Choroid plexus epithelial cell (primary cell): ENCODE measurements at places on chromosomes 3 and 15.
A peak's percentile ranks its signal among the peaks of the same experiment; 100 is the strongest.

- DNase-seq: no peak
These were observed 120.9 kb upstream of the RGMA start for GRCh38 chr15:93209690-93210445.

DNA sequence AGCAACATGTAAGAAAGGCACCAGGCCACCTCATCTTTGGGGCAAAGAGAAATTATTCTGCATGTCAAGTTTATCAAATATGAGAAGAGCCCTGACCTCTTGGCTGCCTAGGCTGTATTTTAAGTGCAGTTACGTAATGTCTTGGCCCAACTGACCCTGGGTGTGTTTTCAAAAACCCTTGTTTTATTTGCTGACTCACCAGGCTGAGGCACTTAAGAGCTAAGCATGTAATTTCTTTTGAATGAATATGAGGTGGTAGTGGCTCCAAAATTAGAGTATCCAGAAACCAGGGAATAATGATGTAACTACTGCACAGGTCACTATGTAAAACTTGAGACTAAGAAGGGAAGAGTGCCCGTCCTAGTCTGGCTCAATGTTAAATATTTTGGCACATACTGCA lies 24.3 kb downstream of the PGPEP1L start:
- peak; percentile 75 for DNase-seq

DNA sequence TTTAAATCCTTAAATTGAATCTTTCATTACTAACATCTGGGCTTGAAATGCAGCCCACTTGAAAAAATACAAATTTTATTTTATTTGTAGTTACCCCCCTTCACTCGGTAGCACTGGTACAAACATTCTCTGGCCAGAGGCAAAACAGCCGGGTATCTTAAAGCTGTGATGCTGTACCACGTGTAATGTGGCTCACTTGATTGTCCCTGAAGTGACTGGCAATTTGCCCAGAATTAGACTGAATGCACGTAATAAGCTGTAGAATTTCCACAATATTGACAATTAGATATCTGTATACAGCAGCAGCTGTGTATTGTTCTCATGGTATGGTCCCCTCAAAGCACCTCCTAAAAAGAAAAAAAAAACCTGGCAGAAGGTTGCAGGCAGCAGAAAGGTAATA lies 192.8 kb upstream of the TBC1D5 start:
- DNase-seq: peak; percentile 4

DNA sequence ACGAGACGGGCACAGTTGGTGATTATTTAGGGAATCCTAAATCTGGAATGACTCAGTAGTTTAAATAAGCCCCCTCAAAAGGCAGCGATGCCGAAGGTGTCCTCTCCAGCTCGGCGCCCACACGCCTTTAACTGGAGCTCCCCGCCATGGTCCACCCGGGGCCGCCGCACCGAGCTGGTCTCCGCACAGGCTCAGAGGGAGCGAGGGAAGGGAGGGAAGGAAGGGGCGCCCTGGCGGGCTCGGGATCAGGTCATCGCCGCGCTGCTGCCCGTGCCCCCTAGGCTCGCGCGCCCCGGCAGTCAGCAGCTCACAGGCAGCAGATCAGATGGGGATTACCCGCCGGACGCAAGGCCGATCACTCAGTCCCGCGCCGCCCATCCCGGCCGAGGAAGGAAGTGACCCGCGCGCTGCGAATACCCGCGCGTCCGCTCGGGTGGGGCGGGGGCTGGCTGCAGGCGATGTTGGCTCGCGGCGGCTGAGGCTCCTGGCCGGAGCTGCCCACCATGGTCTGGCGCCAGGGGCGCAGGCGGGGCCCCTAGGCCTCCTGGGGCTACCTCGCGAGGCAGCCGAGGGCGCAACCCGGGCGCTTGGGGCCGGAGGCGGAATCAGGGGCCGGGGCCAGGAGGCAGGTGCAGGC lies 318.0 kb downstream of the FGF12 start:
- no peak for DNase-seq

DNA sequence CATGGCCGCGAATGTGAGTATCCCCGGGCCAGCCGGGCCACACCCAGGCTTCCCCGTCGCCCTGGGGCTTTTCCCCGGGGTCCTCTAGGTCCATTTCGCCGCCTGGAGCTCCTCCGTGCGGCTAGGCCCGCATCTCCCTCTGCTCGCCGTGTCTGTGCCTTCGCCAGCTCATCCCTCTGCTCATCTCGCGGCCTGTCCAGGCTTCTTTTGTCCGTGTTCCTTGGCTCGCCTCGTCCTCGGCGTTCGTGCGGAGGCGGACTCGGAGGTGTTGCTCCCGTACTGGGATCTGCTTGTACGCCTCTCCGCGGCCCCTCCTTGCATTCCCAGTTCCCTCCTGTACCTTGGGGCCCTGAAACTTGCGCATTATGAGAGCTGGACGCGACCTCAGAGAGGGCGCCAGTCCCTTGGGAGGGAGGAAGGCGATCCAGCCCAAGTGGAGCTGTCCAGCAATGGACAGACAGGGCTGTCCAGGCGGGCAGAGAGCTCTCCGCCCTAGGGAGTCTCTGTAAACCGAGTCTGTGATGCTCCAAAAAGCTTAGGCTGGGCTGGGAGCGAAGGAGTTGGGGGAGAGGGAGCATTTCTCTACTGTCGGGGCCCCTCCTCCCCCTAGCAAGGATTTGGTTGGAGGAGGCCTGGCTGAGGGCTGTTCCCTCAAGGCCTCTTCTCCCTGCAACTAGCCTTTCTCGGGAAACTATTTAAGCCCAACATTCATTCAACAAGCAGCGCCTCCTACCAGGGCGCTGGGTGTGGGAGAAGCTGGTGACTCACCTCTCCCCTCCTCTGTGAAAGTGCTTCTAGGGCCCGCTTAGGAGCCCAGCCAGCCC lies 553 bp downstream of the TMEM43 start:
- peak; percentile 95 for DNase-seq

- peak; percentile 61 for DNase-seq
These were observed 935.0 kb downstream of the FHIT start for GRCh38 chr3:60316121-60316797.

DNA sequence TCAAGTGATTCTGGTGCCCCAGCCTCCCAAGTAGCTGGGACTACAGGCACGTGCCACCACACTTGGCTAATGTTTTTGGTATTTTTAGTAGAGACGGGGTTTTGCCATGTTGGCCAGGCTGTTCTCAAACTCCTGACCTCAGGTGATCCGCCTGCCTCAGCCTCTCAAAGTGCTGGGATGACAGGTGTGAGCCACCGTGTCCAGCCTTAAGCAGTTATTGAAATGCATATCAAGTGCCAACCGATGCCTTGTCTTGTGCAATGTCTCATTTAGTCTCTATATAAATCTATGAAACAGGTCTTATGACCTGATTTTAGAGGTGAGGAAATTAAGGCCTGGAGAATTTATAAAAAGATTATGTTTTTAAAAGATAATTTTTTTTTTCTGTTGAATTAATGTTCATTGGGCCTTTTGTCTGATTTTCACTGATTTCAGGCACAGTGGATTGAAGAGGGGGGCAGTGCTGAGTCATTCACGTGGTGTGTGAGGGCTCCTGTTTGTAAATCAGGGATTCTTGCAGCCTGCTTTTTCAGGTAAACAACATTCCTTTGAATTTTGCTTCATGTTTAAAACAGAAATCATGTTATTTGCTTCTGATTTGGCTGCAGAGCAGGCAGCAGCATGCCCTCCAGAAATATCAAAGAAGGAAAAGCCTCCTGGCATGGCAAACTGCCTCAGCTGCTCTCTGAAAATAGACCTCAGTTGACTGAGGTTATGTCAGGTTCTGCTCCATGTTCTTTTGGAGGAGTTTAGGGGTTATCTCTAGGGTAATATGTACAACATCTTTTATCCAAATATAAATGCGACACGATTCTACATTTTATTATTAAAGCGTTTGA lies 407.0 kb upstream of the RGMA start:
- DNase-seq: no peak

DNA sequence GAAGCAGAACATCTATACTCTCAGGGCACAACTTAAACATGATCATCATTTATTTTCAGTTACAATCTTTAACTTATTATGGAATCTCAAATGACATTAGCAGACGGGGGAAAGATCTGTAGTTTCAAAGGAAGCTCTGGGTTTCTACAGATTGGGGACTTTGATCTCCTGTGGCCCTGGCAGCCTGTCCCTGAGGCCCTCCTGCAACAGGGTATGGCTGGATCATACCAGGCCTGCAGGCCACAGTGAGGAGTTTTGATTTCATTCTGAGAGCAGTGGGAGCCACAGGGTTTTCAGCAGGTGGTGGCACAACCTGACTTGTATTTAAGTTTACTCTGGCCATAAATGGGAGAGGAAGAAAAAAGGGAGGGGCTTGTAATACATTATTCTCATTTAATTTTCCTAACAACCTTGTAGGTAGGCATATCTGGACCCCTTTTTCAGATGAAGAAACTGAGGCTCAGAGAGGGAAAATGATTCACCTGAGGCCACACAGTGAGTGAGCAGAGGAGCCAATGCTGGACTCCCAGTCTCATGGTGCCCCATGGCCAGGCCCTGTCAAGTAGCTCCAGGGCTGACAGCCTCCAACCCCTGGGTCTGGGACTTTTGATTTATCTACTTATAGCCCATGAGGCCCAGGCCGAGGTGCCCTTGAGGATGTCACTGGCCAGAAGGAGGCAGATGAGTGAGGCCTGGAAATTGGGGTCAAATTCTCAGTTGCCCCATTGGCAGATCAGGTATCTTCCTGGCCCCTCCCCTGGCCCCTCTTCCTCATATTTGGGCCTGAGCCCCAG lies 71.0 kb downstream of the ATP2B2 start:
- no peak for DNase-seq

GRCh38 chr15:66942649-66943390 lies 122.6 kb upstream of the SMAD3 start:
- no peak for DNase-seq

- peak; percentile 45 for DNase-seq
These were observed 82.9 kb downstream of the THBS1 start for GRCh38 chr15:39663704-39664250.

DNA sequence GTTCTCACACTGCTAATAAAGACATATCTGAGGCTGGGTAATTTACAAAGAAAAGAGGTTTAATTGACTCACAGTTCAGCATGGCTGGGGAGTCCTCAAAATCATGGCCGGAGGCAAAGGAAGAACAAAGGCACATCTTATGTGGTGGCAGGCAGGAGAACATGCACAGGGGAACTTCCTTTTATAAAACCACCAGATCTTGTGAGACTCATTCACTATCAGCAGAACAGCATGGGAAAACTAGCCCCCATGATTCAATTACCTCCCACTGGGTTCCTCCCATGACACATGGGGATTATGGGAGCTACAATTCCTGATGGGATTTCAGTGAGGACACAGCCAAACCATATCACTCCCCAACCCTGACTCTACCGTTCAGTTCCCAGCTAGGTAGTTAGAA lies 59.7 kb upstream of the MINAR1 start:
- no peak for DNase-seq

DNA sequence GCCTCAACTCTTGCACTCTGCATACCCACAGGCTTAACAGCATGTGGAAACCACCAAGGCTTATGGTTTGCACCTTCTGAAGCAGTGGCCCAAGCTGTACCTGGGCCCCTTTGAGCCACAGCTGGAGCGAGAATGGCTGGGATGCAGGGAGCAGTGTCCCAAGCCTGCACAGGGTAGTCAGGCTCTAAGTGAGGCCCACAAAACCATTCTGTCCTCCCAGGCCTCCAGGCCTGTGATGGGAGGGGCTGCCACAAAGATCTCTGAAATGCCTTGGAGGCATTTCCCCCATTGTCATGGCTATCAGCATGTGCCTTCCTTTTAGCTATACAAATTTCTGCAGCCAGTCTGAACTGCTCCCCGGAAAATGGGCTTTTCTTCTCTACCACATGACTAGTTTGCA lies 12.5 kb upstream of the CMSS1 start:
- no peak for DNase-seq

- DNase-seq: no peak
These were observed 50.2 kb downstream of the IMPG2 start for GRCh38 chr3:101270149-101270548.

DNA sequence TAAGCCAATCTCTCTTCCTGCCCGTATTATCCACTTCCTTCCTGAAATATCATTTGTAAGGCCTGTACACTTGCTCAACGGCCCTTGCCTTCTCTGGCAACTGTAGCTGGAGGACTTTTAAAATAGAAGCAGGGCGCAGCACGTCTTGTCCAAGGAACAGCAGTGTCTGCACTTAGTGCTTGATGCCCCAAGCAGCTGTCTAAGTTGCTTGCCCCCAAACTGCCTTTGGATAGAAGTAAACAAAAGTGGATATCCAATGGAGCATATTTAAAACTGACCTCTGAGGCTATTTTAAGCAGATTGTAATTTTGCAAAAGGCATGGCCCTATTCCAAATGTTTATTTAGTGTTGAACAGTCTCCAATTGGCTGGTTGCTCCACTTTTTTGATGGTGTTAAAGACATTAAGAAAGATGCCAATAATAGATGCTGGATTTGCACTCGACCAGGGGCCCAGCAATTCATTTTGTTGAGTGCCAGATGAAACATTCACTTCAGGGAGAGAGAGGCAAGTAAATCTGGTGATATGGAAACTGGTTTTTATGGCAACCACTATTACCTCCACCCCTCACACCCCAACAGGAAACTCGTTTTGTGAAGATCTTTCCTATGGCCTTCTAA lies 526.8 kb upstream of the TBL1XR1 start:
- peak; percentile 56 for DNase-seq

GRCh38 chr3:180408654-180409053 lies 193.3 kb upstream of the TTC14 start:
- DNase-seq: peak; percentile 29

GRCh38 chr3:39592311-39593050 lies 125.0 kb downstream of the MOBP start:
- peak; percentile 1 for DNase-seq

GRCh38 chr15:62035256-62035924 lies 24.9 kb downstream of the VPS13C start:
- peak; percentile 70 for DNase-seq

DNA sequence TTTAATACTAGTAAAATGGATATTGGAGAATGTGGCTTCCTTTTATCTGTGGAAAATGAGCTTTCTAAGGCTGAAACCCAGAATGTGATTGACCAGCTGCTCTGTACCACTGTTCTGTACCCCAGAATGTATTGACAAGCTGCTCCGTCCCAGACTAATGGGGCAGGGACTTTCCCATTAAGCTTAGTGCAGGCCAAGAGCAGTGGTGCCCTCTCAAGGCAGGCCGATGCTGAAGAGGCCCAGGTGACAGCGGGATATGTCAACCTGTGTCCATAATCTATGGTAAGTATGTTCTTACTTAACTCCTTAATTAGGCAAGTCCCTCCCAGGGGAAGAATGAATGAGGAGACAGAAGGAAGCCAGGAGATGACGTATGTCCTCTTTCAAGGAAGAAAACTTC lies 31.1 kb downstream of the SGO1 start:
- DNase-seq: no peak

- peak; percentile 11 for DNase-seq
These were observed 127.7 kb upstream of the IQSEC1 start for GRCh38 chr3:13200946-13201345.

DNA sequence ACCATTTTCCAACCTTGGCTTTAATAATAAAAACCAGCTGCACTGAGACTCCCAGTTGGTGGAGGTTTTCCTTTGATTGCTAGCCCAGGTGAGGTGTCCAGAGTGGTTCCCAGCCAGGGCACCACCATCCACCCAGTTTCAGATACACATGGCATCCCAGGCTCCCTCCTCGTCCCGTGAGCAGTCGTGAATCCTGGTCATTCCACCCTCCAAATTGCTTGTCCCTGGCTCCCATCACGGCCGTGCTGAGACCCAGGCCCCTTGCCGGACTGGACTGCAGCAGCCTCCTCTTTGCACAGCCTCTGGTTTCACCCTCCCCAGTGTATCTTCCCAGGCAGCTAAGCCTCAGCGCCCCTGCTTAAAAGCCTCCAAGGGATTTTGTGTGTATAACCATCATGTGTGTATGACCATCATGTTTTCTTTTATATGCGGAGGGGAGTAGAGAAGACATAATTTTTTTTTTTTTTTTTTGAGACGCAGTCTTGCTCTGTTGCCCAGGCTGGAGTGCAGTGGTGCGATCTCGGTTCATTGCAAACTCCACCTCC lies 106.3 kb downstream of the ETFA start:
- no peak for DNase-seq

- DNase-seq: peak; percentile 46
These were observed 32.7 kb downstream of the EFHB start for GRCh38 chr3:19901337-19901736.
